Amniotic epithelial cell (primary cell): ENCODE measurements at places on chromosomes 2 and 18.
A peak's percentile ranks its signal among the peaks of the same experiment; 100 is the strongest.

DNA sequence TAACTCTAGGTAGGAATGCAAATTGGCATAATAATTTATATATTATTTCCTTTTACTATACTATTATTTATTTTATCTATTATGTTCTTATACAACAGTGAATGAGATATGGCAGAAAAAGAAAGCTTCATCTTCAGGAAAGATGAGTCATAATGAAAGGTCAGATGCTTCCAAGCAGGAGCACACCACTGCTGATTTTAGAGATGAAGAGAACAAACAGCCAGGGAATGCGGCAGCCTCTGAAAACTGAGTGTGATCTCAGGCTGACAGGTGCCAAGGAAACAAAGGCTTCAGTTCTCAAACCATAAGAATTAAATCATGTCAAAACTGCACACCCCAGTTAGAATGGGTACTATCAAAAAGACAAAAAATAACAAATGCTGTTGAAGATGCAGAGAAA is 149.0 kb downstream of the CCDC178 start:
- DNase-seq, result no peak

DNA sequence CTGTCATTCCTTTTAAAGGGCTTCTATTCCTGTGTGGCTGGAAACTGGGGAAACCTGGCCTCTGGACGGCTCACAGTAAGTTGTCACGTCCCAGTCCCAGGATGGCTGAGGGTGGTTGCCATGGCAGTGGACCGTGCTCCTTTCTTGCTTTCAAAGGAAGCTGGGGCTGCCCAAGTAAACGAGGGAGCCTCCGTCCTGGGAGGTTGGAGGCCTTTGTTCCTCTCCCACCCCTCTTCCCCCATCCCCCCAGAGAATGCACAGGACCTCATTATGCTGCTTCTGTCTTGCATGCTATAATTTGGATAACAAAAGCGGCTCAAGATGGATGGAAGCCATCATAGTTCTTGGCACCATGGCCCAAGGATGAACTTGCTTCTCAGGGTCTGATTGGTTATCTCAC is 325.5 kb upstream of the HS6ST1 start:
- DNase-seq, result no peak

DNA sequence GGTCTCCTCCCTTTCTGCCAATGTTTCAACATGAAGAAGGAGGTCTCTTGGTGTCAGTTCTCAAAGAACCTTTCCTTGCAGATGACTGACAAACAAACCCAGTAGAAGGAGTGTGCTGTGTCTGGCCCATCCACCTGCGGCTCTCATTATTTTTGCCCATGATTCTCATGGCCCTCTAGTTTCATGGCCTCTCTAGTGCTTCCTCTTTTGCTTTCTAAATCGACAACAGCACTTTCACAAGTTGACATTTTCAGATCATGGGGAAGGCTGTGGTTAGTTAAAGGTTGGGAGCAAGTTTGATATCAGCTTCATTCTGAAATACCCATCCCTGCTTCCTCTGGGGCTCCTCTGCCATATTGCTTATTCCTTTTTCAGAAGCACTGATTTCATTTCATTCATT is 805.2 kb downstream of the SLC4A3 start:
- DNase-seq, result no peak

GRCh38 chr18:5250603-5251002 is 44.9 kb downstream of the ZBTB14 start:
- DNase-seq, result no peak

DNA sequence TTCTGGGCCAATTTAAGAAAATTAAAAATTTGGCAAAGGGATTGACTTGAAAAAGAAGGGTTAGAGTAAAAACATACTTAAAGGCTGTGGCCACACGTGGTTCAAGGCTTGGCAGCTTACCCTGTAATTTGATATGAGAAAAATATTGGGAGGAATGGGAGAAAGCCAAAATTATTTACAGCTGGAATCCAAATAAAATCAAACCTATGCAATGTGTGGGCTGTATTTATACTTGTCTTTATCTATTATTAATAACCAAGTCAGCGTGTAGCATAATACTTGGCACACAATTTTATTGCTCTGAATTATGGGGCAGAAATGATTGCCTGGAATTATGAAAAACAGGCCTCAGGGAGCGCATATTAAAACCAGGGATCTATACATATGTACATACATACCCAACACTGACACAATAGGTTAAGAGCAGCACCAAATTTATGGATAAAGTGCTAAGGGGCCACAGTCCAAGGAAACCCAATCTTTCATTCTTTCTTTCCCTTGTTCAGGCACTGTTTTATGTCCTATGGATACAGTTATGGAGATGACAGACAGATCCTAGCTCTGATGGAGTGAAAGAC is 35.6 kb downstream of the FAM124B start:
- no peak for DNase-seq

GRCh38 chr18:25842665-25843064 is 247.7 kb downstream of the SS18 start:
- DNase-seq, result no peak

GRCh38 chr2:171985076-171985475 is 14.7 kb upstream of the METAP1D start:
- DNase-seq, result peak; percentile 16

DNA sequence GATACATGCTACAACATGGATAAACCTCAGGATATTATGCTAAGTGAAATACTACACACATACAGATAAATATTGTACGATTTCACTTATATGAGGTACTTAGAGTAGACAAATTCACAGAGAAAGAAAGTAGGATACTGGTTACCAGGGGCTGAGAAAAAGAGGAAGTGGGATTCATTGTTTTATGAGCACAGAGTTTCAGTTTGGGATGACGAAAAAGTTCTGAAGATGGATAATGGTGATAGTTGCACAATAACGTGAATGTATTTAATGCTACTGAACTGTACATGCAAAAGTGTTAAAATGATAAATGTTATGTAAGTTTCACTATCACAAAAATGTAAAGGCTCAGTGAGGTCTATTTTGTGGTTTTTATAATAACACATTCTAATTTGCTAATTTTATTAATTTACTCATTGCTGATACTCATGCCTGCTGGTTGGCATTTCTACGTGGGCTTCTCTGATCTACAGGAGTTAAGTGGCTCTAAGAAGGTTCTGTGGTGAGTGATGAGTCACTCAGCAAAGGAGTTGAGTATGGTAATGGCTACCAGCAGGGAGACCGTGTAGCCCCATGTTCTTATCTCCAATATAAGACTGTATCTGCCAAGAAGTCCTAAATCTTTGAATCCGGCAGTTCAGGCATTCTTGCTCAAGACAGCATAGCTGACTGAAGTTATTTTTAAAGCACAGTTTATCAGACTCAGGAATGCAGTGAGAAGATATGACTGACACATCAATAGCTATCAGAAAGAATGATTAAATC is 41.1 kb downstream of the UPP2 start:
- peak; percentile 88 for DNase-seq

DNA sequence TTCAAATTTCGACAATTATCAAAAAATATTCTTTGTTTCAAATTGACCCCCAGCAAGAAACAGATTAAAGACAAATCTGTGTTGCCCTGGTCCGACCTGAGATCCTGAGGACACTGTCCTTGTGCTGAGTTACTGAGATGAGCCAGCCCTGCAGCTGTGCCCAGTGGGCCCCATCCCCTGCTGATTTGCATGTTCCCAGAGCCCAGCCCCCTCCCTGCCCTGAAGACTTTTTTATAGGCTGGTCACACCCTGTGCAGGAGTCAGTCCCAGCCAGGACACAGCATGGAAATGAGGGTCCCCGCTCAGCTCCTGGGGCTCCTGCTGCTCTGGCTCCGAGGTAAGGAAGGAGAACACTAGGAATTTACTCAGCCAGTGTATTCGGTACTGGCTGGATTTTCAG is 31.4 kb upstream of the ZNG1B start:
- DNase-seq, result no peak

DNA sequence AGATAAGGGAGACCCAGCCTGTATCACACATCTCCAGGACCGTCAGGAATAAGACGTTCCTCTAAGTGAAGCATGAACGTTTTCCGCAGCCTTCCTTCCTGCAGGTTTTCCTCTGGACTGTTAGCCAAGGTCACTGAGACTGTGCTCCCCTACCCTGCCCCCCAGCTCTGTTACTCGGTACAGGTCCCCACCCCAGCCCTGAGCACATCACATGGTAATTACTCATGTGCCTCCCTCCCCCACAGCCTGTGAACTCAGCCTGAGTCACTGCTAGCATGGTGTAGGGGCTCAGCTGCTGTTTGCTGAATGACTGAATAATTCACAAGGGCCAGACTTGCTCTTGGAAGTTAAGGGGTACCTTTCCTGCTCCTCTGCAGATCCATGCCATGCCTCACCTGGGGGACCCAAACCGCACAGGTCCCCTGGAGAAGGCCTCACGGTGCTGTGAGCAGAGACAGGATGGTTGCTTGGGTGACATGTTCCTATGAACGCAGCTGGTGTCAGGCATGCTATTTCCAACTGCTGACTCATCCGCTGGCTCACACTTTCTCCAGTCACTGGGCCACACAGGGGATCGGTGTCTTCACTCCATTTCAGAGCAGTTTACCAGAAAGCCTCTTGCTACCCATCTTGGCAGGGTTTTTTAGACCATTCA is 88.2 kb downstream of the PLB1 start:
- peak; percentile 94 for DNase-seq

DNA sequence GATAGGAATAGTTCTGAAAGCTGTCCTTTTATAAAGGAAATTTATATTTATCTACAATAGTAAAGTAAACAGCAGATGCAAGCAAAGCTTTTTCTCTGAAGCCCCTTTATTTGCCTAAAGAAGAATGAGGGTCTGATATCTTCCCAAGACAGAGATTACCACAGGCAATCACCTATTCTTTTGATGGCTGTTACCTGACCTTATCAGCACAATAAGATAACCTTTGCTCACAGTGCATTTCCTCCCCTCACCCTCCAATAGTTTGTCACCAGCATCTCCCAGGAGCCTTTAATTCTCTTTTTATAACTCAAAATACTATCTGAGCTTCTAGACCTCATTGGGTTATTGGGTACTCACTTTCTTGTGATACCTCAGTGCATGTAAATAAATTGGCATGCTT is 6.5 kb upstream of the CFAP221 start:
- no peak for DNase-seq

- DNase-seq, result no peak
Measured at GRCh38 chr2:16349811-16350210, 315.8 kb downstream of the CYRIA start.

DNA sequence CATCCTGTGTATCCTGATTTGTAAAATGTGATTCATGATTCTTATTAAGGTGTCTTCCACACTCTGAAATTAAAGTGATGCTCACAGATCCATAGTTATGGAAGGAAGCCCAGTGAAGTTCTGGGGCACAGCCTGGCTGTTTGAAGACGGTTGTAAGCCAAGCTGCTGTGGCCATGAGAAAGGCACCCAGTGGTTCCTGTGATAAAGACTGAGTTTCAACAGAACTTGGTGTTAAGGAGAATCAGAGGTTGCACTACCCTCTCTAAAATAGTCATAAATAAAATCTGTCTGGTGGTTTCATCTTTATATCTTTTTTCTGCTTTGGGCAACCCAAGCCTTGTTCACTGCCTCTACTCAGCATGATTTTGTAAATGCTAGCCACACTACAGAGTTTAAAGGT is 32.2 kb upstream of the SPOPL start:
- DNase-seq, result no peak

GRCh38 chr2:58098254-58099095 is 51.9 kb downstream of the VRK2 start:
- DNase-seq, result peak; percentile 62

GRCh38 chr2:53422979-53423378 is 344.6 kb upstream of the CHAC2 start:
- peak; percentile 58 for DNase-seq

DNA sequence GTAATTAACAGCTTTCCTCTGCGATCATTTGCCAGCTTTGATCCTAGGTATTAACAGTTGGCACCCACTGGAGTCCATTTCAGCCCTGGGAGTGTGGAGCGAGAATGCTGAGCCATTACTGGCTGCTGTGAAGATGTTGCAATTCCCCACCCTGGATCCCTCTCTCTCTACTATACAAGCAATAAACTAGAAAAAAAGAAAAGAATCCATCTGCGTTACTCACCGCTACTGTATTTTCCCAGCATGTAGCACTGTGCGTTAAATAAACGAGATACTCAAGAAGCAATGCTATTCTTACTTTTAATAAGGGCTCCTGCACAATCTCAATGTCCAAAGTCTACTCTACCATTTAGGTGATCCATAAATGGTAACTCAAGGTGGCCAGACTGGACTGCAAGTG is 8.5 kb downstream of the RTTN start:
- DNase-seq, result peak; percentile 71
